Muscle of leg (tissue), 16 donors: ENCODE measurements at places on chromosomes 3 and 15. TPM values are rescaled to one million over a fixed set of nuclear protein-coding genes. Genes with fewer than 3 reads are reported as not detected.

IL12A gene
- total RNA-seq, result 0.71 TPM

ABI3BP gene
- total RNA-seq, result 189 TPM

ADGRG7 gene
- not detected for total RNA-seq

CLSTN2 gene
- 3.1 TPM for total RNA-seq

CPNE4 gene
- total RNA-seq, result 0.09 TPM

NME9 gene
- 0.22 TPM for total RNA-seq

SCAANT1 gene
- not detected for total RNA-seq

EPHA3 gene
- 25.4 TPM for total RNA-seq

TMEM207 gene
- not detected for total RNA-seq

WNT5A gene
- total RNA-seq, result 10.6 TPM

LAMB2 gene
- 445 TPM for total RNA-seq

EOGT gene
- total RNA-seq, result 18.2 TPM

KLHL6 gene
- 1.5 TPM for total RNA-seq

C2CD4A gene
- total RNA-seq, result under 0.01 TPM

FBXL22 gene
- total RNA-seq, result 16.0 TPM

PAK6 gene
- total RNA-seq, result 0.44 TPM

SLC28A2 gene
- not detected for total RNA-seq

P2RY12 gene
- 1.1 TPM for total RNA-seq

ALPK3 gene
- total RNA-seq, result 35.9 TPM

CAND2 gene
- 27.2 TPM for total RNA-seq

RASGRF1 gene
- 0.13 TPM for total RNA-seq

CEP152 gene
- total RNA-seq, result 3.8 TPM

ZBTB20 gene
- 16.6 TPM for total RNA-seq

TM4SF4 gene
- total RNA-seq, result 0.09 TPM
